ENCODE measurements at places on chromosomes 1 and 21. TPM values are rescaled to one million over a fixed set of nuclear protein-coding genes. Genes with fewer than 3 reads are reported as not detected.

- DNase-seq, result no peak
These were observed 145.8 kb upstream of the ERRFI1 start for GRCh38 chr1:8171751-8172464.

- DNase-seq, result no peak
These were observed 92.8 kb downstream of the PRKAB2 start for GRCh38 chr1:147079400-147080005.

DNA sequence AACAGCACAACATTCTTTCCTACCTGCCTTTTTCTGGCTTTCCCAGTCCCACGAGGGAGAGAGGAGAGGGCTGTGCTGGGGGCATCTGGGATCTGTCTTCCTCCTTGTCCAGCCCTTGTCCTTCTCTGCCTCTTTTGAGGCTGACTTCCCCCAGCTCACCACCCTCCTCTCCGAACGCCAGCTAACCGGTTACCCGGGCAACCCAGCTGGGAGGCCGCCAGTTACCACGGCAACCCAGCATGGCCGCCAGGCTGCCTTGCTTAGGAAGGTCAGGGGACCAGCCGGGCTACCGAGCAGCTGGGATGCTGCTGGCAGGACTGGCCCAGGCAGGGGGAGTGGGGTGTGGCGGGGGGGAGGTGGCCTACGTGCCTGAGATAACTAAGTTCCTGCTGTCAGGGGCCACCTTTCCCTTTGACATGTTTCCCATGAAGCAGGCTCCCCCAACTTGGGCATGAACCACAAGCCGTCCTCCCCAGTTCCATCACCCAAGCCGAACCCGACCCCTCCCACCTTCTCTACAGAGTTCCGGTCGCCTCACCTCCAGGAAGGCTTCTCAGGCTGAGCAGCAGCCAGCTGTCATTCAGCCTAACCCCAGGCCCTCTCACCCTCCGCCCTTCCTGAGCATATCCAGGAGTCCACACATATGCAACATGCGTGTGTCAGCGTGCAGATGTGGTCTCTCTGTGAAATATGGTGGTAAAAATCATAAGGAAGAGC lies 8.7 kb downstream of the PLEKHA6 start:
- DNase-seq, result no peak

- DNase-seq, result no peak
These were observed 7.2 kb downstream of the ZDHHC18 start for GRCh38 chr1:26833432-26834405.

Gene ARHGEF19
- 6.5 TPM for total RNA-seq

DNA sequence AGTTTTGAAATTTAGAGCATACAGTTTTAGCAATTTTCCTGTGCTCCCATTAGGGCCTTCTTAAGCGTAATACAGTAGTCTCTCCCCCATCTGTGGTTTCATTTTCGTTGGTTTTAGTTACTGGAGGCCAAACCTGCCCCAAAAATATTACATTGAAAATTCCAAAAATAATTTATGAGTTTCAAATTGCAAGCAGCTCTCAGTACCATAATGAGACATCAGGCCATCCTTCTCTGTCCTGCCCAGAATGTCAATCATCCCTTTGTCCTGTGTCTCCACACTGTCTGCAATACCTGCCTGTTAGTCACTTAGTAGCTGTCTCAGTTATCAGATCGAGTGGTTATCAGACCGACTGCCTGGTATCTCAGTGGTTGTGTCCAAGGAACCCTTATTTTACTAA lies 45.4 kb downstream of the ADSS2 start:
- DNase-seq, result no peak

GRCh38 chr21:33096426-33096825 lies 26.5 kb downstream of the OLIG1 start:
- DNase-seq, result no peak

DNA sequence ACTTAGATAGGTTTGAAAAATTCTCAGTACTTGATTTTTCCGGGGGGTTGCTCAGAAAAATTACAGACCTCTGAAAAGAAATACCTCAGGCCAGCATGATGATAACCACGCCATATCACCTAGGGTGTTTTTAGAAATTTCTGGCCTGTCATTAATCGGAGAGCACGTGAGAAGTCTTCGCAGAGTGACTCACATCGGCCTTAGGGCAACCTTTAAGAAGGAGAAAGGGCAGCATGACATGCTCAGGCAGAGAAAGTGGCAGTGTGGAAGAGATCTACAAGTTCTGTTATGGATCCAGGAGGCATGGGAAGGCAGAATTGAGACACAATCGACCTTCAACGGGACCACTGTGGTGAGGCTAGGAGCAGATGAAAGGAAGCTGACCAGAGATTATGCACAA lies 506.3 kb downstream of the LMO4 start:
- DNase-seq, result no peak

- DNase-seq, result peak; percentile 56
These were observed 17.3 kb downstream of the C8B start for GRCh38 chr1:56948403-56949023.

GRCh38 chr1:158969855-158970254 lies 38.5 kb downstream of the PYHIN1 start:
- no peak for DNase-seq

DNA sequence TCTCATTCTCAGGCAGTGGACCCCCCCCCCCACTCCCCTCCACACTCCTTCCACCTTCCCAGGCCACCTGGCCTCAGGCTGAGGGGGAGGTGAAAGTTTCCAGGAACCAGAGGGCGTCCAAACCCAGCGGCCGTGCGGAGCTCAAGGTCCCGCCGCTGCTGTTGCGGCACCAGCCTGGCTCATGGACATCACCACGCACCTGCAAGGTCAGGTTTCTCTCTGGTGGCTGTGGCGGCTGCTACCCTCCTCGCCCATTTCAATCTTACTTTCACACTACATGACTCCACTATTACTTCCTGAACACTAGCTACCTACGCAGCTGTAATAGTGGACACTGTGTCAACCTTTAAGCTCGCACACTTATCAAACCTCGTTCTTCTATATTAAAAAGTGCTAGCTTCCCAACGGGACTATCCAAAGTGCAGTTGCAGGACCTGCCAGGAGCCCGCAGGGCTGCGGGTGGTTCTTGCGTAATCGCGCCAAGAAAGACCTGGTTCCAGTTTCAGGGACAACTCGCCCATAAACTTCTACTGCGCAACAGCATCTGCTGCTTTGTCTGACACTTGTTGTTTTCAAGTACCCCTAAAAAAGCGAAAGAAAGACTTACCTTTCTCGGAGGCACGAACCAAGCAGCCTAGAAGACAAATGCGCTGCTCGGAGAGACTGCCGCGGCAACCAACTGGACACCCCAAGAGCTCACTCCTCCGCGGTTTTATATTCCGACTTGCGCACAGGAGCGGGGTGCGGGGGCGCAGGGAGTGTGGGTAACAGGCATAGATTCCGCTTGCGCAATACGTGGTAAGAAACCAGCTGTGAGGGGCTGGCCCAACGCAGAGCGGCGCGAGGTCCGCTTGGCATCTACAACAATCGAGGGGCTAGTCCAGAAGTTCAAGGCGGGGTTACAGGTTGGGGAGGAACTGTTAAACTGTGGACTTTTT lies at the start of gene DIRAS3:
Gene DIRAS3 (minus strand): TSS at position 687 of the 938 bp plus-strand sequence. CDS start 3,330 bp downstream, outside the sequence.
- peak; percentile 87 for DNase-seq

DNA sequence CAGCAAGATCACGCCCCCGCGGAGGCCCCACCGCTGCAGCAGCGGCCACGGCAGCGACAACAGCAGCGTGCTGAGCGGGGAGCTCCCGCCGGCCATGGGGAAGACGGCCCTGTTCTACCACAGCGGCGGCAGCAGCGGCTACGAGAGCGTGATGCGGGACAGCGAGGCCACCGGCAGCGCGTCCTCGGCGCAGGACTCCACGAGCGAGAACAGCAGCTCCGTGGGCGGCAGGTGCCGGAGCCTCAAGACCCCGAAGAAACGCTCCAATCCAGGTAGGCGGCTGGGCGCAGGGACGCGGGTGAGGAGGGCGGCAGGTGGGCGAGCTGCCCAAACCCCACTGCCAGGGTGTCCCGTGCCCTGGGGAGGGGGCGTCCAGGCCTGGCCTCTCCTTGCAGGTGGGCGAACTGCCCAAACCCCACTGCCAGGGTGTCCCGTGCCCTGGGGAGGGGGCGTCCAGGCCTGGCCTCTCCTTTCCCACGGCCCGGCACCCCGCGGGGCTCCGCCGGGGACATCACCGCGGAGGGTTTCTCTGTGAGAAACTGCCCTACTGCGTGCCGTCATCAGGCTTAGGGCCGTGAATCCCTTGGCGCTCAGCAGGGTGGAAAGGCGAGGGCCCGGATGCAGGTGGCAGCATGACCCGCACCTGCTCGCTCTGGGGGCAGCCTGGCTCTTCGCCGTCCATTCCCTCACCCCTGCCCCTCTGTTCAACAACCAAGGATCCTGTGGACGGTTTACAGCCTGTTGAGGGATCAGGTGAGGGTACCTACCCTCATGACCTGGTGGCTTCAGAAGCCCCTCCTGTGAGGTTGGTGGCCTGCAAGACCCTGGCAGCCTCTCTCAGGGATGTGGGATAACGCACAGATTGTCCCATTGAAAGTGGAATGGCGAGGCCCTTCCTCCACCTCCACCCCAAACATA lies 534.0 kb downstream of the KIF26B start:
- DNase-seq, result no peak

DNA sequence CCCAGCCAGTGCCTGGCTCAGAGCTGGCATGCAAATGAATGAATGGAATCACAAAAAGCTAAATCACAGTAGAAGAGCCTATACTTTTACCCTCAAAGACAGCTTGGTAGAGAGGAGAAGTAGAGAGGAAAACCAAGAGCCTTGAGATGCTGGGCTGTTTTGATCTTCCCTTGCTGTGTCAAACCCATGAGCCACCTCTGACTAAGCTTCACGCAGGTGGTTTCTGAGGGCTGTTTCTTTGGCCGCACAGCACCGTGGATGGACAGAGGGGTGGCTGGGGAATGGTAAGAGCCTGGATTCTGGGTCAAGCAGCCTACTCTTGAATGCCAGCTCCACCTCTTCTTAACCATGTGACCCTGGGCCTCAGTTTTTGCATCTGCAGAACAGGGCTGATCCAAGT lies 18.6 kb downstream of the ABCG1 start:
- DNase-seq, result peak; percentile 67

DNA sequence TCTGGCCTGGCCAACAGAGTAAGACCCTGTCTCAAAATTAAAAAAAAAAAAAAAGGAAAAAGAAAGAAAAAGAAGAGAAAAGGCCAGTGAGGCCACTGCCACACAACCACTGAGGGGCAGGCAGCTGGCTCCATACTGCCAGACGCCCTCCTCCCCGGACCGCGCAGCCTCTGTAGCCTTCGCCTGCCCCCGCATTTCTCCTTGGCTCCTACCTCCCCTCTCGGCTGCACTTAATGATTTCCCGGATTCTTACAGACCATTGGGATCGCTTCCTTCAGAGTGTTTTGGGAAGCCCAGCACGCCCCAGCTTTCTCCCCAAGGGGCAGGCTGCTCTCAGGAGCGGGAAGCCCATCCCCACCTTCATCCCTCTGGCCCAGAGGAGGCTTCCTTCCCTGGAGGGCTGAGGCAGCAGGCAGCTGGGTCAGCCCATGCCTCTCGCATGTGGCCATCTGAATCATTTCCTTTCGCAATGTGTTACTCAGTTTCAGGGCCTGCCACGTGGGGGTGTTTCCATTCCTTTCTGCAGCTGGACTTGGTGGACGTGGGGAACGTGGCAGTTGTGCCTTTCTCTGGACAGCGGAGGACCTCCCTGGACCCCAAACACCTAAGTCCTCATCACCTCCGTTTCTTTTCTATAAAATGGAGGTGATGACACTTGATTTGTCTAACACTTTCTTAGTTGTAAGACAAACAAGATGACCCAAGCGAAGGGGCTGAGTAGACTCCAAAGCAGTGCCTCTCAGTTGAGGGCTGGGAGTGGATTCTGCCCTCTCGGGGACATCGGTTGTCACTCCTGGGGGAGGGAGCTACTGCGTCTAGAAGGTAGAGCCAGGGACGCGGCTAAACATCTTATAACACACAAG lies 2.3 kb downstream of the SLC2A5 start:
- peak; percentile 99 for DNase-seq

- no peak for DNase-seq
These were observed 16.1 kb downstream of the CD101 start for GRCh38 chr1:117017648-117018047.

Gene LCE2A
- not detected for total RNA-seq

- no peak for DNase-seq
These were observed 7.2 kb upstream of the SMIM12 start for GRCh38 chr1:34866762-34867109.

GRCh38 chr1:202348509-202349205 lies at the start of gene PPP1R12B:
Gene PPP1R12B (plus strand): TSS chr1:202348699. CDS start chr1:202348852, 153 bp downstream.
- DNase-seq, result peak; percentile 93

DNA sequence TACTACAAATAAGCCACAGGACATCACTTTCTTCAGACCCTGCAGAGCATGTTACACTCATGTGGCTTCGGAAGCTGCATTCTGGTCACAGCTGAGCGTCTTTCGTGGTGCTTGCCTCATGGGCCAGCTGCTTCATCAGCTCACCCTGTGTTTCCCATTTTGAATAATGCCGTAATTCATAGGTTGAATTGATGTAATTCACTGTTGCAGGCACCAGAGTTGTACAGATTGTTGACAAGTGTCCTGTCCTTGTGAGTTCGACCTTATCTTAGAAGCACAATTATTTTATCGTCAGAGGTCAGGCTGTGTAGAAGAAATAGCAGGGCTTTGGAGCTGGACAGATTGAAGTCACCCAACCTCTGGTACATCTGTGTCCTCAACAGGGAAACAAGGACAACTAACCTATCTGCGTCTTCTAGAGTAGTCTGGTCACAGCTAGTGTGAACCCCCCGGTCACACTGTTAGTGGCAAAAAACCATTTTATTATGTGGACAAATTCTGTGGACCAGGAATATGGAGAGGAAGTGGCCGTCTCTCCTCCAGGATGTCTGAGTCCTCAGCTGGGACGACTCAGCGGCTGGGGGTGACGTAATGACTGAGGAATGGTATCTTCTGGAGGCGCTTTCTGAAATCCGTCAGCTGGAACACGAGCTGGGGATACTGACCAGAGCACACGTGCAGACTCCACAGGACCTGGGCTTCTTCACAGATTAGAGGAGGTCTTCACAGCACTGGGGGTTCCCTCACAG lies 17.8 kb downstream of the PKNOX1 start:
- peak; percentile 90 for DNase-seq

DNA sequence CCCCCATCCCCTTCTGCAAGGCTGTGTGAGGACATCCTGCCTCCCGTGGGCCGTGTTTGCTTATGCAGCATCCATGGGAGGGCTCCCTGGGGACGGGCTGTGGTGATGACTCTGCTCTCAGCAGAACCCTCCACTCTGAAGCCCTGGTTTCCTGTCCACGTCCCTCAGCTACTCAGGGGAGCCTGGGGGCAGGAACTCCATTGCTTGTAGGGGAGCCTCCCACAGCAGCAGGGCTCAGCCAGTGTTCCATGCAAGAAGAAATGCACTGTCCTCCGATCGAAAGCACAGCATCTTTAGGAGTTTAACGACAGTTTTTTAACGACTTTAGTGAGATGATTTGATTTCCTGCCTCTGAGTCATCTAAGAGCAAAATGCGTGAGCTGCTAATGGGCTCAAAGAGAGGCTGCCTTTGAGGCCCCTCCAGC lies 8.3 kb upstream of the KCNAB2 start:
- peak; percentile 98 for DNase-seq

Gene DCDC2B
- total RNA-seq, result not detected

DNA sequence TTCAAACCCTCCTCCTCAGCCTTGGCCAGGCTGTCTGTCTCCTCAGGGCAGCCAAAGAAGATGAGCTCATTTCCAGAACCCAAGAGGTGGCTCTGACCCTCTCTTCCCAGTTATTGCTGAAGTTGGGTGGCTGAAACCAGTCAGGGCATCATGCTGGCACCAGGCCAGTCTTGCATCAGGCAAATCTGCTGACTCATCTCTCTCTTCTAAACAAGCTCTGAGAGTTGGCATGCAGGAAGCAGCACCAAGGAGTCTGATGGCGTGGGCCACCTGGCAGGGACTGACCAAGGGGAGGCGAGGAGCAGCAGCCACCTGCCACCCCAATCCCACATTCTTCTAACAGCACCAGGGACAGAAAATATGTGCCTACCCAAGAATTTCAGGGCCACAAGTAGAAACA lies 104.8 kb upstream of the ATP1A1 start:
- no peak for DNase-seq

Data from osteoblast (primary cell).